ENCODE measurements at places on chromosomes 2 and 18. TPM values are rescaled to one million over a fixed set of nuclear protein-coding genes. Genes with fewer than 3 reads are reported as not detected.

DNA sequence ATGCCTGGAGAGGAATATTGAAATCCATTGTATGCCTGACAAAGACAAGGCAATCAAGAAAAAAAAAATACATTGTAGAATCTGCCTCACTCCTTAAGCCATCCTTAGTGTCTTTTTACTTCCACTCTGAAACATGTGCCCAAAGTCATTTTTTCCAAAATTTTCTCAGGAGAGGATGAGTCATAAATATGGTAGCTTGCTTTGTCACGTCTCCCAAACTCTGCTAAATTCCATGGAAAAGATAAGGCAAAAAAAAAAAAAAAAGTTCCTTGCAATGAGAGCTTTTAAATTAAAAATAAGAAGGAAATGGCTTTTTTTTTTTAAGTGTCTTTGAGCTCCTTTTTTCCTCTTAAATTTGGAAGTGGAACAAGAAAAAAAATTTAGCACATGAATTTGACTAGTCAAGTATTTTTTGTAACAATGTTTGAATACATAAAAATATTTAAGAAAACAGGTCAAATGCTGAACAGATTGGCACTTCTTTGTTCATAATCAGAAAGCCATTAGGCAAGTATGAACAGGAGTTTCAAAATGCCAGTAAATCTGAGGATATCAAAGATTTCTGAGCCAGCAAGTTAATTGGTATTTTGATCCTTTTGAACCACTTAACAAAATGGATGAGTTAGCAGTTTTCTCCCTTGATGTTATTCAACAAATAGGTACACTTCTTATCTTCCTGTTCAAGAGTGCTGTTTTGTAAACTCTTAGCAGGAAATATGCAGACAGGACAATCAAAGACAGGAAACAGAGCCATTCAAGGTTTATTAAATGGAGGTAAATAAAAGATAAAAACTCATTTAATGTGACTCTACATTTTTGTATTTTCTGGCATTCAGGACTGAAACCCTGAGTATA, 247.3 kb upstream of the SP5 start:
- H3K4me1 ChIP-seq = no peaks in the 10 kb centered on the region
- no peaks in the 10 kb centered on the region for H3K27me3 ChIP-seq
- no peaks in the 10 kb centered on the region for H3K36me3 ChIP-seq
- H3K4me3 ChIP-seq = no peak overlapping the region

- no peak overlapping the region for H3K27ac ChIP-seq
- H3K4me1 ChIP-seq = no peaks in the 10 kb centered on the region
- no peaks in the 10 kb centered on the region for H3K36me3 ChIP-seq
- no peak for DNase-seq
- H3K27me3 ChIP-seq = no peaks in the 10 kb centered on the region
- no peak overlapping the region for H3K4me3 ChIP-seq
Observed at GRCh38 chr2:152114366-152114765, 15.5 kb upstream of the CACNB4 start.

DNA sequence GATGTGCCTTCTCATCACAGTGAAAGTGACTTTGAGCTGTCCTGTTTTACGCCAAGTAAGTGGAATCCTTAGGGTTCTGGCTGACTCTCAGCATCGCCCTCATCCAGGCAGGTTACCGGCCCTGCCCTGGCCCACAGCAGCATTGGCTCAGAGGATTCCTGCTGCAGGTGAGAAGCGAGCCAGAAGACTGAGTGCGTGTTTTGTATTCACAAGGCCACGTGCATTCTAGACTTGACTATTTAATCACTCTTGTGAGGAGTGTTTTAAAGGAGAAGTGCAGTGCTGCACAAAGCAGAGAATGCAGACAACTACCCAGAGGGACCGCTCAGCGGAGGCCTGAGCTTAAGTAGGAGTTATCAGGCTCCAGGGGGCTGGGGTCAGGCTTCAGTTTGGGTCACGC, 48.3 kb downstream of the LAMA3 start:
- H3K4me1 ChIP-seq = no peaks in the 10 kb centered on the region
- no peaks in the 10 kb centered on the region for H3K27me3 ChIP-seq
- DNase-seq = no peak
- no peak overlapping the region for H3K4me3 ChIP-seq

DNA sequence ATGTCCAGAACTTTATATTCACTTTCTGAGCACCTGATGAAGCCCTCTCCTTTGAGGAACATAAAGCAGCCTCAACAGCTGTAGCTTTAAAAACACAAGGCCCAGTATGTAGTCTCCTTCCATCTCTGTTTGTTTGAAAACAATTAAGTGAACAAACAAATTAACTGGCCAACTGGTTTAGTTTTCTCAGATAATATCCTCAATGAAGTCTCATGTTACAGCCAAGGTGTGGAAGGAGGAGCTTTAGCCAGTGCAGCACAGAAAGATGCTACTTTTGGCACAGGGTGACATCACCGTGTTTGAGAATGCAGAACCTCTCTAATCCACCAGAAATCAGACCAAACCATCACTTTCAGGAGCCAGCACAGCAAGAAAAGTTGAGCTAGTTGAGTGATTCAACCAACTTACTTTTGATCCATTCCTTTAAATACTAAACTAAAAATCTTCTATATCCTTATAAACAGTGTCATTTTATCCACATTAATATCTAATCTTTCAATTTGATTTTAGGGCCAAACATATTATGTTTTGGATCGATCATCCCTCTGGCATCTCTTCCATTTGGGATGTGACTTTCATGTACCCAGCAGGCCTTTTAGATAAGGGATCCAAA, 488.7 kb downstream of the ARHGAP15 start:
- H3K4me1 ChIP-seq = no peaks in the 10 kb centered on the region
- H3K36me3 ChIP-seq = no peaks in the 10 kb centered on the region
- no peak overlapping the region for H3K27ac ChIP-seq

- H3K4me3 ChIP-seq = no peak overlapping the region
- no peaks in the 10 kb centered on the region for H3K36me3 ChIP-seq
- no peaks in the 10 kb centered on the region for H3K4me1 ChIP-seq
- H3K27ac ChIP-seq = no peak overlapping the region
- no peak for DNase-seq
- no peaks in the 10 kb centered on the region for H3K27me3 ChIP-seq
Observed at GRCh38 chr2:50781646-50782045, 250.3 kb downstream of the NRXN1 start.

IAH1 gene
- total RNA-seq = 19.8 TPM

COL6A3 gene
- 3.4 TPM for total RNA-seq

CELF4 gene
- total RNA-seq = 3.4 TPM

RAD51AP2 gene
- 0.08 TPM for total RNA-seq
